ENCODE measurements at places on chromosomes 1 and 21.

DNA sequence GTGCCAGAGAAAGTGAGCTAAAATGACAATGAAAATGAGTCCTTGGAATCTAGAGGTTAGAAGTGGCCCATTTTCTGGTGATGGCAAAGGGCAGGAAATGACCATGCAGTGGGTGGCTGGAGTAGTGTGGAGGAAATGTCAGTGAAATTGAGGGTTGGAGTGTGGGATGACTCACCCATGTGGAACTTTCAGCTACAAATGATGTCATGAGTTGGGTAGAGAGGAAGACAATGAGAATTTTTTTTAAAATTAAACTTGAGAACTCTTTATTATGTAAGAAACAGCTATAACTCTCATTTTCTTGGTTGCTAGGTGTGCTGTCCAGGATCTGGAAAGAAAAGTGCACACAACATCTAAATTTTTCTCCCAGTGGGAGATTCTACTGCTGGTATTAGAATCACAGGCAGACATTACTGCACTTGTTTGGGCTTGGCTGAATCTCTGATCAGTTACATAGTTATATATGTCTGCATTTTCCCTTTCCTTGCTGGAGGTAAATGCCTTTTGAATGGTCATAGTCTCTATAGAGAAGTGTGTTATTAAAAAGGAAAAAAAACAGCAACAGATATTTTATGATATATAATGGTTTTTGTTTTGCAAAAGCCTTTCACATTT, 56.8 kb upstream of the GNG12 start:
- no peak for DNase-seq

DNA sequence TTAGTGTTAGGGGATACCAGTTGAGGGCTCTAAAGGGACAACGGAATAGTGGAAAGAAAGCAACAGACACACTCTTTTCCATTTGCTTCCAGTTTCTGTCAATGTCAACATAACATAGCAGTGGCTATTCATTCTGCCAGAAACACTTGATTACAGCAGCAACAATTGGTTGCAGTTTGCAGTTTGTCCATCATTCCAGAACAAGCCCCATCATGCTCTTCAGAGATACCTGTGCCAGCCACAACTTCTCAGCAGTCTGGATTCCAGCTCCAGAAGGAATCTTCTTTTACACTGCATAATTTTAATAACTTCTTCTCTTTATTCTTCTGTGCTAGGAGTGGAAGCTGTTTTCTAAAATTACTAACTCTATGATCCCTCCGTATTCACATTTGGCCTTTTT, 1521.4 kb downstream of the PLA2G4A start:
- DNase-seq: no peak

- no peak for DNase-seq
Measured at GRCh38 chr1:42974767-42975437, 16.2 kb upstream of the SLC2A1 start.

DNA sequence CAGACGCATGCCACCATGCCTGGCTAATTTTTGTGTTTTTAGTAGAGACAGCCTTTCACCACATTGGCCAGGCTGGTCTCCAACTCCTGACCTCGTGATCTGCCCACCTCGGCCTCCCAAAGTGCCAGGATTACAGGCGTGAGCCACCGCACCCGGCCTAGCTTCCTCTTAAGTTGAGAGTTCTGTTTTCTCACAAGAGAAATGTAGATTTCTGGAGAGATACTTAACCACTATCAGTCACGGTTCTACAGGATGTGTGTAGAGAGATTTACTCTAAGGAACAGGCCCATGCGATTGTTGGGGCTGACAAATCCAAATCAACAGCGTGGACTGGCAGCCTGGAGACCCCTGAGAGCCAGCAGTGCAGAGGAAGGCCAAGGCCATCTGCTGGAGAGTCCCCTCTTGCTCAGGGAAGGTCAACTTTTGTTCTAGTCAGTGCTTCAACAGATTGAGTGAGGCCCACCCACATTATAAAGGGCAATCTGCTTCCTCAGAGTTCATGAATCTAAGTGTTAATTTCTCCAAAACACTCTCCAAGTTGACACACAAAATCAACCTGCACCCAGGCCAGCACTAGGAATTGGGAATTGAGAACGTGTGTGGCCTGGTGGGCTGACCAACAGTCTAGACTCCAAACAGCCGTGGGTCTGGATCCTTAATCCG, 38.7 kb downstream of the CHAF1B start:
- no peak for DNase-seq

DNA sequence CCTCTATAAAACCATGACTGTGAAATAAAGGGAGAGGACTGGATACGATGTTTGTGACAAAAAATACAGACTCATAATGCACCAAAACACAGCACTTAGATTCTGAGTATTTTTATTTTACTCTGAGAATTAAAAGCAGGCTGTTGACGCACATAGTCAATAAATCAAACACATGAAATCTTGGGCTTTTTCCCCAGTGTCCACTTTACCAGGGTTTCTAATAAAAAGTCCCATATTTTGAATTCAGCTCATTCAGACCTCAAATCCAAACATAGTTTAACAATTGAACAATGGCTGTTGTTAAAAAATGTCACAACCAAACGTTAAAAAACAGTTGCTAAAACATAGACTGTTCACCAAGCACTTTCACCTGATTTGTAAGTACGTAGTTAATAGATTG, 553.4 kb downstream of the LTN1 start:
- no peak for DNase-seq
